Activated naive CD8-positive, alpha-beta T cell treated with anti-CD3 and anti-CD28 coated beads for 36 hours (primary cell): ENCODE measurements at places on chromosomes 2 and 18. TPM values are rescaled to one million over a fixed set of nuclear protein-coding genes. Genes with fewer than 3 reads are reported as not detected.

GRCh38 chr18:7615840-7616239, 48.7 kb downstream of the PTPRM start:
- DNase-seq: no peak
- H3K4me1 ChIP-seq: no peaks in the 10 kb centered on the region
- H3K4me3 ChIP-seq: no peak overlapping the region
- no peak overlapping the region for H3K27ac ChIP-seq

DNA sequence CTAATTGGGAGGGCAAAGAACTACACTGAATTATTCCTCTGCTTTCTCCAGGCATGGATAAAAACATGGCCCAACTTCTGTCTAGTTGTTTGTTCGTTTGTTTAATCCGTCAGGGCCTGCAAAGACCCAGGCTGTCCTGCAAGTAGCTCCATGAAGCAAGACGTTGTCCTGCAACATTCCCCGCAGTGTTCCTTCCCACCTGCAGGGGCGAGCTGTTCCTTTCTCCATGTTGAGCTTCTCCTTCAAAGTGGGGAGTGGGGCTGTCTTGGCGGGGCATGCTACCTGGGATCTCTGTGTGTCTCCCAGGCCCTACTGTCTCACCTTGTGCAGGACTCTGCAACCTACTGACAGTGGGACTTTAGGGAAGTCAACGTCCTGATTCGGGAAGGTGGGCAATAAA, 264.0 kb upstream of the SMIM21 start:
- no peak overlapping the region for H3K27ac ChIP-seq
- H3K4me3 ChIP-seq: no peak overlapping the region
- no peak for DNase-seq
- H3K36me3 ChIP-seq: no peaks in the 10 kb centered on the region
- H3K27me3 ChIP-seq: peaks cover 12% of the 10 kb centered on the region

DNA sequence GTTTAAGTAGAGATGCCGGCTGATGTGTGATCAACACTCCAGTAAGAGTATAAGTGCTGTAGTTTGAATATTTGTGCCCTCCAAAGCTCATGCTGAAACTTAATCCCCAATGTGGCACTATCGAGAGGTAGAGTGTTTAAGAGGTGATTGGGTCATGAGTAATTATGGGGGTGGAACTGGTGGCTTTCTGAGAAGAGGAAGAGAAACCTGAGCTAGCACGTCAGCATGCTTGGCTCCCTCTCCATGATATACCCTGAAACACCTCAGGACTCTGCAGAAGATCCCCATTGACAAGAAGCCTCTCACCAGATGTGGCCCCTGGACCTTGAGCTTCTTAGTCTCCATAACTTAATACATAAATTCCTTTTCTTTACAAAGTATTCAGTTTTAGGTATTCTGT, 584.8 kb downstream of the TSN start:
- no peak for DNase-seq
- H3K4me3 ChIP-seq: no peak overlapping the region
- H3K36me3 ChIP-seq: no peaks in the 10 kb centered on the region
- H3K27me3 ChIP-seq: no peaks in the 10 kb centered on the region
- H3K27ac ChIP-seq: no peak overlapping the region

DNA sequence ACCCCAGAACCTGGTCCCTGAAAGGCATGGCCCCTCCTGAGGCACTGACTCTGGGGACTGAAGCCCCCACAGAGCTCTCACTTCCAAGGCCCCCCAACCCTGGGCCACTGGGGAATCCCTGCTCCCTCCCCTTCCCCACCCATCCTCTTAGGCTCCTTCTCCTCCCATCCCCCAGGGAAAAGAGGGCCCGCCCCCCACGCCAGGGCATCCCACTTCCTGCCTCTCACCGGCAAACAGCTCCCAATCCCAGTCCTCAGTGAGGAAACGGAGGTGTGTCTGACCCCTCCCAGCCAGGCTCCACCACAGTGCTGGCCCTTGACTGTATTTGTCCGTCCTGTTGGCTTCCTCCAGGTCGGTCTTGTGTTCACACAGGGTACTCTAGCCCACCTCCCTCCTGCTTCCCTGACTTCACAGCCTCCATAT, 35.0 kb upstream of the PTMA start:
- H3K36me3 ChIP-seq: no peaks in the 10 kb centered on the region
- H3K27me3 ChIP-seq: peaks cover 4% of the 10 kb centered on the region
- peak overlapping the region; percentile 71 for H3K27ac ChIP-seq
- peaks cover 12% of the 10 kb centered on the region for H3K4me1 ChIP-seq
- DNase-seq: no peak

- H3K27ac ChIP-seq: no peak overlapping the region
- H3K36me3 ChIP-seq: no peaks in the 10 kb centered on the region
- no peak for DNase-seq
These were observed 35.6 kb downstream of the COPS8 start for GRCh38 chr2:237121321-237121720.

GRCh38 chr2:219159771-219160185, 837 bp downstream of the NHEJ1 start:
- no peaks in the 10 kb centered on the region for H3K27me3 ChIP-seq
- H3K4me1 ChIP-seq: peaks cover 17% of the 10 kb centered on the region
- peak overlapping the region; percentile 94 for H3K27ac ChIP-seq
- H3K4me3 ChIP-seq: peak overlapping the region; percentile 92
- peaks cover 4% of the 10 kb centered on the region for H3K36me3 ChIP-seq

DNA sequence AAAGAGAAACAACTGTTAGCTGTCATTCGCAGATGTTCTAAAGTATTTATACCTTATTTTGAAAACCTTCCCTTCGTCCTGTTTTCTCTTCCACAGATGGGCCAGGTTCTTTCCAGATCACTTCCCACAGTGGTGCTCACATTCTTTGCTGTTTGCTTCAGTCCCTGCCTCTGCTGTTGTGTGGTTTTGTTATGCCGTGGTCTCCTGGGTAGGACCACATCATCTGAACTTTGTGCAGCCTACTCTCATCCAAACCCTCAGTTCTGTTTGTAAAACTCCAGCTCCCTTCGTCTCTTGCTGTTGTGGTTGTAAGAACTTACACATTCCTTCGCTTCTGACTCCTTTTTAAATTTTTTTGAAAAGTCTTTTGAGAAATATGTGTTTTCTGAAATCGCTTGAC, 38.1 kb downstream of the ZNF236 start:
- no peaks in the 10 kb centered on the region for H3K27me3 ChIP-seq
- H3K27ac ChIP-seq: peak overlapping the region; percentile 50
- H3K36me3 ChIP-seq: peaks cover 31% of the 10 kb centered on the region
- H3K4me3 ChIP-seq: peak overlapping the region; percentile 20
- H3K4me1 ChIP-seq: peaks cover 28% of the 10 kb centered on the region

- no peaks in the 10 kb centered on the region for H3K27me3 ChIP-seq
- DNase-seq: no peak
- no peaks in the 10 kb centered on the region for H3K36me3 ChIP-seq
- no peaks in the 10 kb centered on the region for H3K4me1 ChIP-seq
- H3K4me3 ChIP-seq: no peak overlapping the region
- H3K27ac ChIP-seq: no peak overlapping the region
These were observed 22.9 kb downstream of the TDRD15 start for GRCh38 chr2:21146638-21147037.

DNA sequence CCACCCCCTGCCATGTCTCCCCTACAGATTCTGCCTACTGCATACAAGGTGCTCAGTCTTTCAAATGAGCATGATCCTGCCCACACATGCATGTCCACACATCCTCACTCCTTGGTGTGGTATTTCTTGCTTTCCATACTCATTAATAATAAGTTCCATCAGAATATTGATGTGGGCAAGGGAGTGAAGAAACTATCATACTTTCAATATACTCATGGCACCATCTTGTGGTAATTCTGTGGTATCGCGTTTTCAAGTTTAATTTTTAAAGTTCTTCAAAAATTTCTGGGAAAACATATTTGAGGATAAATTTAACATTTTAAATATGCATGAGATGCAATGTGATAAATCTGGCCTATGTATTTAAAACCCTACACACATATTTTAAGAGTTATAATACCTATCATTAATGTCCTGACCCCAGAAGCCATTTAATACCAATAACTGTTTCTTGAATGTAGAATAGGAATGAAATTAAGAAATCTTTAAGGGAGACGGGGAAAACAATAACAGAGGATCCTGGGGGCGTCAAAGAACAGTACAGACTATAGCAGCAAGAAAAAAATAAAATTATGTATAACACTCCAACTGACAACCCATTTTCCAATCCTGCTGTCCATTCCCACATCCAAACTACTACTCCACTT, 110.1 kb downstream of the ZNF385B start:
- H3K27me3 ChIP-seq: no peaks in the 10 kb centered on the region
- H3K27ac ChIP-seq: no peak overlapping the region
- DNase-seq: no peak
- H3K36me3 ChIP-seq: no peaks in the 10 kb centered on the region

GRCh38 chr2:220660277-220661145, 911.6 kb downstream of the EPHA4 start:
- peaks cover 5% of the 10 kb centered on the region for H3K27me3 ChIP-seq
- no peaks in the 10 kb centered on the region for H3K36me3 ChIP-seq
- H3K4me1 ChIP-seq: no peaks in the 10 kb centered on the region
- H3K27ac ChIP-seq: no peak overlapping the region

GRCh38 chr18:39846265-39846664, 2108.8 kb upstream of the PIK3C3 start:
- peaks cover 16% of the 10 kb centered on the region for H3K27me3 ChIP-seq
- no peak overlapping the region for H3K27ac ChIP-seq
- H3K4me3 ChIP-seq: no peak overlapping the region
- H3K36me3 ChIP-seq: no peaks in the 10 kb centered on the region
- DNase-seq: no peak

DNA sequence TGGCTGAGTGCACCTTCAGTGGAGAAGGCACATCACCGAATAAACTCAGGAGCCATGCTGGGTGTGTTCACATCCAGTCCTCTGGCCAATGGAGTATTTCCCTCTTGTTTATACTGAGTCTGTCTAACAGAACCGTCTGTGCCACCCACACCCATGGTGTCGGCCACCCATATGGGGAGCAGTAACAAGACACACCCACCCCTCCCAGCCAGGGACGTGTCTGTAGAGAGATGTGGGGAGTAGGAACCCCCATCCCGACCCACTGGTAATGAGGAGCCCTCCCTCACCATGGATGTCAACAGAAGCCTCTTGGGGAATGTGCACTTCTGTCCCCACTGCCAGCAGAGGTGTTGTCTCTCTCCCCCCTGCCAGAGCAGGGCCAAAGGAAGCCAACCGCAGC, 37.1 kb downstream of the KCNG2 start:
- no peak overlapping the region for H3K27ac ChIP-seq
- H3K36me3 ChIP-seq: no peaks in the 10 kb centered on the region
- DNase-seq: no peak
- H3K27me3 ChIP-seq: peaks cover 24% of the 10 kb centered on the region

DNA sequence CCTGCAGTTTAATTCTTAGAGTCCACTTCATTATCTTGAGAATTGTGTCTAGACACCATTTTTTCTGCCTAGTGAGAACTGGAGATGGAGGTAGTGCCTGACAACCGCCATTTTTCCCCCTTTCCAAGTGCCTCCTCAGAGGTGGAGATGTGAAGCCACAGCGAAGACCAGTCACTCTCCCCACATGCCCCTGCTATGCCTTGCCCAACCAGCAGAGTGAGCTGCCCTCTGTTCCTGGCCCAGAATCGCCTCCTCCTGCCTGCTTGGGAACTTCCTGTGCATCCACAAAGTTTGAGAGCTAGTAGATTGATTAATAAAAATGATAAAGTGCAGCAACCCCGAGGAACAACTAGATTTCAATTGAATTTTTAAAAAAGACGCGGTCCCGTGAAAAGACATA, 123.3 kb downstream of the CLIP4 start:
- H3K27ac ChIP-seq: no peak overlapping the region
- no peak overlapping the region for H3K4me3 ChIP-seq
- no peak for DNase-seq

- H3K4me1 ChIP-seq: no peaks in the 10 kb centered on the region
- peaks cover 14% of the 10 kb centered on the region for H3K27me3 ChIP-seq
- no peaks in the 10 kb centered on the region for H3K36me3 ChIP-seq
- no peak overlapping the region for H3K4me3 ChIP-seq
- no peak for DNase-seq
These were observed 140.3 kb downstream of the ARL6IP6 start for GRCh38 chr2:152858594-152859265.

- no peaks in the 10 kb centered on the region for H3K36me3 ChIP-seq
- H3K27me3 ChIP-seq: no peaks in the 10 kb centered on the region
- DNase-seq: no peak
- no peak overlapping the region for H3K4me3 ChIP-seq
- no peaks in the 10 kb centered on the region for H3K4me1 ChIP-seq
- H3K27ac ChIP-seq: no peak overlapping the region
These were observed 65.3 kb downstream of the TPO start for GRCh38 chr2:1478311-1479305.

- DNase-seq: no peak
- no peak overlapping the region for H3K4me3 ChIP-seq
- no peaks in the 10 kb centered on the region for H3K4me1 ChIP-seq
- H3K36me3 ChIP-seq: no peaks in the 10 kb centered on the region
- no peak overlapping the region for H3K27ac ChIP-seq
These were observed 167.4 kb downstream of the C1D start for GRCh38 chr2:67895227-67895941.

DNA sequence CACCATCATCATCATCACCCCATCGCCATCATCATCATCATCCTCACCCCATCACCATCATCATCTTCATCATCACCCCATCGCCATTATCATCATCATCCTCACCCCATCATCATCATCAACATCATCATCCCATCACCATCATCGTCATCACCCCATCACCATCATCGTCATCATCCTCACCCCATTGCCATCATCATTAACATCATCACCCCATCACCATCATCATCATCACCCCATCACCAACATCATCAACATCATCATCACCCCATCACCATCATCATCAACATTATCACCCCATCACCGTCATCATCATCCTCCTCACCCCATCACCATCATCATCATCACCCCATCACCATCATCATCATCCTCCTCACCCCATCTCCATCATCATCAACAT, 151.0 kb downstream of the DNER start:
- H3K4me3 ChIP-seq: no peak overlapping the region
- no peaks in the 10 kb centered on the region for H3K36me3 ChIP-seq
- DNase-seq: no peak
- no peak overlapping the region for H3K27ac ChIP-seq
- no peaks in the 10 kb centered on the region for H3K27me3 ChIP-seq

- H3K4me1 ChIP-seq: no peaks in the 10 kb centered on the region
- H3K27ac ChIP-seq: no peak overlapping the region
- no peaks in the 10 kb centered on the region for H3K36me3 ChIP-seq
- no peak for DNase-seq
- peaks cover 25% of the 10 kb centered on the region for H3K27me3 ChIP-seq
These were observed 223.8 kb downstream of the TTC32 start for GRCh38 chr2:19677825-19678518.

DNA sequence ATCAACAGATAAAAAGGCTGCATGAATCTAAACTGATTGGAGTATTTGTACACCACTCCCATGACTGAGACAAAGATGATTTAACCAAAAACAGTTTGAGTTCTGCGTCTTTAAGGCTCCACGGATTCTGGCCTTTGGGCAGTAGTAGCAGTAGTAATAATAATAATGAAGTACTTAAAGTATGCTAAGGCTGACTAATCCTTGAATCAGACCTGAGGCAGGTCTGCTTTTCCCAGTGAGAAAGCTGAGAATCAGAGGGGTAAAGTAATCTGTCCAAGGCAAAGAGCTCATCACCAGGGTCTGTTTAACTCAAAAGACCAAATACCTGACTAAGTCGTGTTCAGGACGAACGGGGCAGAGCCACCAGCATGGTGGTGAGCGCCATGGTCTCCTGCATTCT, 61.4 kb downstream of the ID2 start:
- H3K4me3 ChIP-seq: no peak overlapping the region
- H3K27ac ChIP-seq: no peak overlapping the region
- H3K4me1 ChIP-seq: no peaks in the 10 kb centered on the region

HOXD13 gene
- total RNA-seq: not detected

PDE11A gene
- total RNA-seq: 0.10 TPM

CNGA3 gene
- total RNA-seq: not detected

MBOAT2 gene
- total RNA-seq: 2.1 TPM

HOXD12 gene
- total RNA-seq: not detected

TXNDC9 gene
- 30.0 TPM for total RNA-seq

OTOS gene
- total RNA-seq: not detected

LPIN2 gene
- 56.1 TPM for total RNA-seq

LIPG gene
- total RNA-seq: 0.64 TPM

SIX3 gene
- total RNA-seq: not detected

IMPACT gene
- 26.4 TPM for total RNA-seq

RETSAT gene
- 21.5 TPM for total RNA-seq
